ENCODE measurements at places on chromosomes 2 and 18.

DNA sequence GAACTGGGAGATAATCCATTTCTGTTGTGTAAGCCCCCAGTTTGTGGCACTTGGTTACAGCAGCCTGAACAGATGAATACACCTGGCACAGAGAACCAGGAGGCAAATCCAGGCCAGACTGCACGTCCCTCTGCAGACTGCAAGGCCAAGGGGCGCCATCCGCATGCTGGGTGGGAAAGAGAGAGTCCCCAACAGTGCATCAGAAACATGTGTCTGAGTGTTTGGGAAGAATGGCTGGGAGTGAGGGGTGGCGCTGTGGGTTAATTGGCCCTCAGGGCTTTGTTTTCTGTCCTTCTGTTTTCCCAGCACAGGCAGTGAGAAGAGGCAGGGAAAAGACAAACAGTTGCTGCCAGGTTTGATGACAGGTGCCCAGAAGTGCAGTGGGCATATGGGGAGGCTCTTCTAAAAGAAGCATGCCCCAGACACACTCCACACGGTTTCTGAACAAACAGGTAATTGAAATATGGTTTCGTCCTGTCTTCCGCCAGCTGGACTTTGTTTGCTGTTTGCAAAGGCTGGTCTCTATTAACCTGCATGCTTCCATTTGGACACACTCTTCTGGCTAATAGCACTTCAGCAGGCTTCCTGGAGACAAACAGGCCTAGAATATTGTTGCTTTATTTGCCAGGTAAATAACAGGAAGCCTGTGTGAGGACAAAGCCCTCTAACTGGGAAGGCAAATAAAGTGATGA lies 43.4 kb upstream of the SEC11C start:
- no peak for DNase-seq

DNA sequence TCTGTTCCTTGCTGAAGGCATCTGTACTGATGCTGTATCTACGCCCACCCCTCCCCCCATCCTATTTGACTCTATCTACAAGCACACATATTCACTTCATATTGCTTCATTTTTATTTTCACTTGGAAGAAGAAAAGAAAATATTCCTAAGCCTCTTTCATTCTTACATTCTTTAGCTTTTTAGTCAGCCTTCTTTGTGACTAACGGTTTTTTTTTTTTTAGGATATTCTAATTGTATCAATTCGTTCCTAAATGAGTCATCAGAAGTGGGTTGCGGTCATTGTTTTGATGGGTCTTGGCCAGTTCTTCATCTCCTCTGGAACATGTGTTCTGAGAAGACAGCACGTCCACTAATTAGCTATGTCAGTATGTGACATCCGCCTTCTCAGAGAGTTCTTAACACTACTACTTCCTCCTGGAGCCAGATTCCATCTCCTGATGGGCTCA lies 88.7 kb downstream of the MYO1B start:
- DNase-seq, result no peak

GRCh38 chr18:14089781-14090180 lies 42.5 kb downstream of the ZNF519 start:
- DNase-seq, result no peak

DNA sequence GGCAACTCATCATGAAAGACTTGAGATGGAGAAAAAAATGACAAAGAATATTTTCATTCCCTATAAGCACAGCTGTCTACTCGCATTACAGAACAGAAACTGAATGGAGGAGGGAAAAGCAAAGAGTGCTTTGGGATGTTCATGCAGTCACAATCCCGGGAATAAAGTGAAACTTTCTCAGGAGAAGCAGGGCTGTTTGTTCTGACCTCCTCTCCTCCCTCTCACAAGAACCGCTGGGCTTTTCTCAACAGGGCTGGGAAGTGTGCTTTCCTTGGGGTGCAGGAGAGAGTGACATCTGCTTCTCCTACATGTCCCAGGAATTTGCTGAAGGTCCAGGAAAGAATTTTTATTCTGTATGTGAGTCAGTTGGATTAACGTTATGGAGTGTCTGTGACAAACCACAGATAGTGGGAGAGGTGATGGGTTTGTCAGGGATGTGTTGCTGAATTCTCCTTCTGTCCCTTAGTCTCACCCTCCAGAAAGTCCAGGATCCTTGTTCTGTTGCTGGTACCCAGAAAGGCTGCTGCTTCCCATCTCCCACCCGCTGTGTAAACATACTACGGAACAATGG lies 125.6 kb downstream of the HRH4 start:
- no peak for DNase-seq

DNA sequence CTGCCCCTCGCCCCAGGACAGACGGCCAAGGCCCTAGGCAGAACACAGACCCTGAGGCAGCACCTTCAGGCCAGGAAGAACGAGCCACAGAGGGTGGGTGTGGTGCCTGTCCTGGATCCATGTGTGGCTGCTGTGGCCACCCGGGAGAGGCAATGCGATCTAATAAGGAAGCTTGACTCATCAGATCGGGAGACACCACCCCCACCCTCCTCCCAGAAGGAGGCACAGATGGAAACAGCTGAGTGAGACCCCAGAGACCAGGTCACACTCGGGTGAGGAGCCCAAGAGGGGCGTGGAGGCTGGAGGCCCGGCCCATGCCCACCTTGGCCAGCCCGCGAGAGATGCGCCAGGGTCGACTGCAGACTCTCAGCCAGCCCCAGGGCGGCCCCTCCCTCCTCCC lies 20.3 kb downstream of the KCNG2 start:
- no peak for DNase-seq

DNA sequence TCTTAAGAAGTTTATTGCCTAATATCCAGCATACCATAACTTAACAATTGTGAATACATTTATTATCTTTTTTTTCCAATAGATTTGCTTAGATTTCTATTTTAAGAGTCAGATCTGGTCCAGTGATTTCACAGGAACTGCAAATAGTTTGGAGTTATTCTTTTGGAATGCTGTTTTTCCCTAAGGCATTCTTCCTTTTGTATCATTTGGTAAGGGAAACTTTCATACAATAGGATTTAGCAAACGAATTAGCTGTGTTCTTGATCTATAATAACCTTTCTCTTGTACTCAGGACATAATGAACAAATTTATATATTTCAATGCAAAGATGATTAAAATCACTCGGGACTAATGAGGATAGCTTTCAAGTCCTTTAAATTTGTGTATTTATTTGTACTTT lies 201.6 kb downstream of the ERBB4 start:
- DNase-seq, result no peak

GRCh38 chr2:16511041-16511440 lies 154.6 kb downstream of the CYRIA start:
- no peak for DNase-seq

- no peak for DNase-seq
Observed at GRCh38 chr2:179440642-179441251, 176.1 kb upstream of the SESTD1 start.

DNA sequence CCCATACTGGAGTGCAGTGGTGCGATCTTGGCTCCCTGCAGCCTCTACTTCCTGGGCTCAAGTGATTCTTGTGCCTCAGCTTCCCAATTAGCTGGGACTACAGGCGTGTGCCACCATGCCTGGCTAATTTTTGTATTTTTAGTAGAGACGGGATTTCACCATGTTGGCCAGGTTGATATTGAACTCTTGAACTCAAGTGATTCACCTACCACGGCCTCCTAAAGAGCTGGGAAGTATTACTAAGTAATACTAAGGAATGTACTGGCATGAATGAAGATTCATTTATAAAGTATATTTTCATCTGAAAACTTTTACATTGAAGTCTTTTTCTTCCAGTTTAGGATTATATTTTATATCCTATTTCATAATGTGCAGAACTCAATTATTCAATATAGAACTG lies 38.1 kb downstream of the NUP35 start:
- DNase-seq, result no peak
